ENCODE measurements at places on chromosomes 1 and 21.

DNA sequence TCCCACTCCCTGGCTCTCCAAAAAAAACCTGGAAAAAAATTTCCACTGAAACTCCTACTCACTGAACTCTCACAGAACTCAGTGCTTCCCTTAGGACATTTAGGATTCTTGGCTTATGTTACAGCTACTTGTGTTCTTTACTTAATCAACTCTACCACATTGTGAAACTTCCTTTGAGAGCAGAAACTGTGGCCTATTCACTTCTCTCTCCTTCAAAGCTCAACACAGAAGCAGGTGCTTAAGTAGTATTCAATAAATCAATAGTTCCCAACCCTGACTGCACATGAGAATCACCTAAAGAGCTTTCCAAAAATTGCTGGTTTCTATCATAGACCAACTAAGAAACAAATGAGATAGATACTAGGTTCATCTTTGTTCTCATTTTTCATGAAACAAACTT lies 67.9 kb upstream of the DMRTA2 start:
- no peak for DNase-seq

- no peak for DNase-seq
These were observed 51.4 kb downstream of the KIF21B start for GRCh38 chr1:200971955-200972711.

GRCh38 chr21:38821248-38821647 lies 15.5 kb downstream of the ETS2 start:
- no peak for DNase-seq

DNA sequence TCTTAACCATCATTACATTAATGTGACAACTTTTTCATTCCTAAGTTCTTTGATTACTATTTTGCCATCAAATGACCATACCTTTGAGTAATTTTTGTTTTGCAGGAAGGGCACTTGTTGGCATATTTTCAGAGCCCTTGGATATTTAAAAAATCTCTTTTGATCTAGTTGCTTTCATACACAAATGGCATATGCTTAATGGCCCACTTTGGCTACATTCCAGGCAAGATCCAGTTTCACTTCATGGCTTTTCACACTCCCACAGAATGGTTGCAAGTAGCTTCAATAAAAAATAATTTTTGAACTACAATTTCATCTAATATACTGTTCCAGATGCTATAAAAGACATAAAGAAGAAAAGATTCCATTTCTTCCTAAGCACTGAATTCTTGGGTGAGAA lies 18.1 kb downstream of the ADAM30 start:
- DNase-seq = no peak

Data from SIG-M5 (cell line).